ENCODE measurements at places on chromosomes 4 and X.

DNA sequence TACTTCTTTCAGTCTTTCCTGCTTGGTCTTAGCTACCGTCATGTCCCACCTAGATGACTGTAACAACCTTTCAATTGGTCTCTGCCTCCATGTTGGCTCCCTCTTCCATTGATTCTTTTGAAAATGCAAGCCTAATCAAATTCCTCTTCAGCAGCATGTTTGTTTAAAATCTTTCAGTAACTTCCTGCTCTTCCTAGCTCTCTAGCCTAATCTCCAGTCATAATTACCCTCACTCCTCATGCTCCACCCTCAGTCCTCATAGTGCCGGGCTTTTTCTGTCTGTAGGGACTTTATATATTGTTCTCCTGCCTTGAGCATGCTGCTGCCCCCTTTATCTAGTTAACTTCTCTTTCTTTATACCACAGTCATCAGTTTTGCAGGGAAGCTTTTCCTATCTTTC is 12.1 kb downstream of the SNX25 start:
- DNase-seq: no peak

DNA sequence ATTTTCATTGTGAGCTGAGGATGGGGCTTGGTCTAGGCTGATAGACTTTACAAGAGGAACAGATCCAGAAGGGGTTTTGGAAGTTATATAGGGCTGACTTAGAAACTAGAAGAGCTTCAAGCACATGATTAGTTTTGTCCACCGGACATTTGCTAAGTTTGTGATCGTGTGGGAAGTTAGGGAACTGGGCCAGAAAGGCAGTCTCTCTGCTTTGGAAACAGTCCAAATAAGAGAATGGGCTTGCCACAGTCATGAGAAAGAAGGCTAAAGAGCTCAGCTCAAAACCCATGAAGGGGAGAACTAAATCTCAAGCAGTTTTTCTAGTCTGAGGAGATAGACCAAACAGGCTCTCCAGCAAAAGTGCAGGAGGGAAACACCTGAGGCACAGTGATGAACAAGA is 67.8 kb downstream of the ZNF674 start:
- DNase-seq: no peak

- no peak for DNase-seq
Measured at GRCh38 chrX:130300010-130300282, 31.2 kb upstream of the ZNF280C start.

DNA sequence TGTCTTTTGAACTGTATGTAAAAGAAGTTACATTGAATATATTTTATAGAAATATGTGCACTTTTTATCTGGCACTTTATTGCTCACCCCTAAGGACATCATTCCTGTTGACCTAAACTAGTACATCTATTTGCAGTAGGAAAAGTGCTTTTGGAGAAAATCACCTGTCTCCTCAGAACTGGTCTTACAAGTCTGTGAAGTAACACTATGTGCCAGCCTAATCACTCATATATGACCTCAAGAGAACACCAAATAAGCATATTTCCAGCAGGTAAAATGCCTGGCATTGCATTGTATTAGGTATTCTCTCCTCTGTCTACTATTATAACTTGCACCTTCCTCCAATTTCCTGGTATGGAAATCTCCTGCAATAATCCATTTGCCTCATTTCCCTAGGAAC is 4.0 kb upstream of the GASK1B start:
- no peak for DNase-seq

DNA sequence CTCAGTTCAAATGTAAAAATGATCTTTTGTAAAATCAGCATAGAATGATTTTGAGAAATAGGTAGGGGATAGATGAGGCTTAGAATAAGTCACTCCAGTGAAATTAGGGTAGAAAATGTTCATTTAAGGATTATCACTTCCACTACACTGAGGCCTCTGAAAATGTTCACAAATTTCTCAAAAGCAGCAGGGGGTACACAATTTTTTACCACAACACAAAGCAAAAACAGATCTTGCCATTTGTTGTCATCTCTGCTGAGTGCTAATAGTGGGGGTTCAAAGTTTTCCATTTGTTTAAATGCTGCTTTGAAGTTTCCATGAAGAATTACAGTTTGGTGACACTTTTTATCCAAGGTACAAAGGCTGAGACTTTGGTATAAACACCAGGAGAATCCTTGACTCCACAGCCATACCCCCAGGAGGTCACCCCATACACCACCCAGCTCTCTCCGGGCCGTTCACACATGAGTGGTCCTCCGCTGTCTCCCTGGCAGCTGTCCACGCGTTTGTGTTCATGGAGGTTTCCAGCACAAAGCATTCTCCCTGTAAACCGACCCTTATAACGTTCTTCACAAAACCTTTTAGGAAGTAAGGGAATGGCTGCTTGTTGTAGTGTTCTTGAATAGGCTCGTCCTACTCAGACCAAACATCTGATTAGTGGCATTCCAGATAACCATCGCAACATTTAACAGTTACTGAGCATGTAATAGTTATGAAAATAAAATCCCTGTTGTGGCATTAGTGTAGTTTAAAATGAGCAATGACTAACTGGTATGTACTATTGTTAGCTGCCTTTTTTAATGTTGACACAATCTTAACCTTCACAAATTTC is 71.0 kb downstream of the PRSS12 start:
- no peak for DNase-seq

DNA sequence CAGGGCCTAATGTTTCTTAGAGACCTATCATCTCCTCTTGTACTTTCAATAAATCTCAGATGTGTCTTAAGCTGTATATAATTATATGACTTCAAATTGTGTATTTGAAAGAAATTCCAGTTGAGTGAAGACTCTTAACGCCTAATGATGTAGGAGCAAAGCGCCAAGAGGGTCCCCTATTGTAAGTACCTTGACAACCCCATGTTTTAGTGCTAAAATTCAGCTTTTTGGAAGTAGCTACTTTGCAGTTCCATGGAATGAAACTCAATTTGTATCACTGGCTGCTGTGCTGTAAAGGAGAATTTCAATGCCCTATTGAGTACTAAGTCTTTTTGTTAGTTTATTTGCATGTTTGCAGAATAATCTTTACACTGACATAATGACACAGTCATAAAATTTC is 1826.6 kb upstream of the AGA start:
- no peak for DNase-seq

DNA sequence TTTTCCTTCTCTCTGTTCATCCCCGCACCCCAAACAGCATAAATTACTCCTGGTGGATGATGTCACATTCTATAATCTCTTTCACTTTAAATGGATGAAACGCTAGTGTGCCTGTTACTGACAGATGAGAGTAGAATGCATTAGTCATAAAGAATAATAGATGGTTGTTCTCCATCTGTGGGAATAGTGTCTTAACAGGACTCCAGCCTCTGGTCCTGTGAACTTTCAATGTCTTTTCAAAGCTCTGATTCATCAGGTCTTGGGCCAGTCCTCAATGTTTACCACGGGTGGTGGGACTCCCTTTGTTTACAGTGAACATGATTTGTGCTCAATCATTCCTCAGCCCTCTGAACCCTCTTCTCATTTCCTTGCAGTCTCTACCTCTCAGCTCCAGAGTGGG is 182.6 kb downstream of the GABRB1 start:
- no peak for DNase-seq

DNA sequence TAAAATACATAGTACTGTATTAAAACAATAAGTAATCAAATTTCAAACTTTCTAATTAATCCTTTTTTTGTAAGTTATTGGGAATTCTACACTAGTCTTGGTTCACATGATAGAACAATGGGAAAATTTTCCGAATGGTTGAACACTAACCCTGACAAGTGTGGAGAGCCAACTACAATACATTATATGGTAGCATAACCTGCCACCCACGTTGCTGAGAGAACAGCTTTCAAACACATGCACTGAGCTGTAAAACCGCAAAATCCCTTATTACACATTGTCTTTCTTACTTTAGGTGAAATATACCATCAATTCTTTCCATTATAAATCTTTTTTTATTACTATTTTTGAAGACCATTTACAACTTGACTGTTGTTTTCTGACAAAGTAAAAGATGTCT is 54.7 kb downstream of the ANAPC10 start:
- DNase-seq: no peak

GRCh38 chr4:108417923-108418322 is 202.5 kb upstream of the RPL34 start:
- no peak for DNase-seq

GRCh38 chrX:70452143-70452733 is 7.6 kb downstream of the DLG3 start:
- DNase-seq: no peak

All from glomerular endothelial cell (primary cell).